ENCODE measurements at places on chromosomes 11 and 22.

DNA sequence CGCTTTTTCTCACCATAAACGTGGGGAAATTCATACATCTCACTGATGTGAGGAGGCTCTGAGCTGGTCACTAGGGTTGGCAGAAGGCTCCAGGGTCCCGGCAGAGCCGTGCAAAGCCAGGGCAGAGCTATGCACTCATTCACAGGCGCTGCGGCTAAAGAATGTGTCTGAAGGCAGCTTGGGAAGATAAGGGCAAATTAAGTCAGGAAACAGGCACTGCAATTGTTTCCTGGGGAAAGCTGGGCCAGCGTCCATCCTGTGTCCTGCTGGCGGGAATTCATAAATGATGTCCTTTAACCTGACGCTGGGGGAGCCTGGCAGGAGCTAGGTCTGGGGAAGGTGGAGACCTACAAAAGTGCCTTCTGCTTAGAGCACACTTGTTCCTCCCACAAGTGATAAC lies 27.6 kb downstream of the PKNOX2 start:
- DNase-seq: no peak

DNA sequence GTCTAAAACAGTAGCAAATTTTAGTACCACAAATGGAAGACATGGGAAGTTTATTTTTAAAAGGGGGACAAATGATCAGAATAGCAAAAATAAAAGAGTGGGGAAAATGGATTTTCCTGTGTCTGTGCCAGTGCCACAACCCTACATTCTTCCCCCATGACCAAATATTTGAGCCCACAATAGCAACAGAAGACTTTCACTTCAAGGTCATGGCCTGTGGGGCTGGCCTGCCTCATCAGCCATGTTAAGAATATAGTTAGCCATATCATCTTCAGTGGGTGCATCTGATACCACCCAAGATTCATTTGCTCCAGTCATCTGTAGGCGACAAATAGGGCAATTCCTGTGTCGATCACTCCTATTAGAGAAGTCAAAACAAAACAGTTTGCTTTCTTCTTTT lies 26.3 kb downstream of the RNF141 start:
- no peak for DNase-seq

GRCh38 chr11:34358258-34358727 lies 483 bp upstream of the ABTB2 start:
- DNase-seq: peak; percentile 35

- no peak for DNase-seq
These were observed 24.8 kb downstream of the MYH9 start for GRCh38 chr22:36362932-36363331.

- no peak for DNase-seq
These were observed 171.2 kb downstream of the C11orf91 start for GRCh38 chr11:33529461-33529860.

GRCh38 chr11:92550871-92551270 lies 326.3 kb downstream of the FAT3 start:
- no peak for DNase-seq

DNA sequence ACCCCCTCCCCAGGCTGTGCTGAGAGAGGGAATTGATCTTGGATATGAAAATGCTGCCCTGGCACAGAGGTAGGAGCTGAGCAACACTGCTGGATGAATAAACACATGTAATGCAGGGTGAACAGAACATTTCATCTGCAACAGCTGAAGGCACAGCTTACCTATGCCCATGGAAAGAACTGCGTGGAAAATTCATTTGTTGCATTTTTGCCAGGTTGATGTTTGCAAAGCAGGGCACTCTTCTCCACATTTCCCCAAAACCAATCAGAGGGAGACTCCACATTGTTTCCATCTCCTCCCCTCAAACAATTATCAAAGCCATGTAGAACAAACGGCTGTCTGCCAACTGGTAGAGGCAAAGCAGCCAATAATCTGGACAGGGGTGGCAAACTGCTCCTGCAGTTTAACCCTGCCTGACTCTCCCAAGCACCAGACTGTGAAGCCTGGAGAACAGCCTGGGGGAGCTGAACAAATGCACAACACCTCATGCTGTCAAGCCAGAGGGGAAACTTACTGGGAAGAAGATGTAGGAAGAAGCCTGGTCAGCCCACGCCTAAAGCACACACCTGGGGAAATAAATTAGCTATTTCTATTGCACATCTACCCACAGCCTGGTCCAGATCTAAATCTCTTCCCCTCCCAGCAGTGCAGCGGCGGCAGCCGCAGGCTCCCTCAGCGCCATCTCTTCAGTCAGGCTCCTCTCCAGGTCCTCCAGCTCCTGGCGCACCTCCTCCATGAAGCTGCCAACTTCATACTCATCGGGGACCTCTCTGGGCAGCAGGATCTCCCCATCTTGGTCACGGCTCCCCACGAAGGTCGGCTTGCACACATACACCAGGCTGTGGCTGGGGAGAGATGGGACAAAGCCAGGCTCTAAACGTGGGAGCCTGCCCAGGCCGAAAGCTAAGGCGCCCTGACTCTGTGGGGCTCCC lies 44.3 kb downstream of the DKK3 start:
- DNase-seq: no peak

DNA sequence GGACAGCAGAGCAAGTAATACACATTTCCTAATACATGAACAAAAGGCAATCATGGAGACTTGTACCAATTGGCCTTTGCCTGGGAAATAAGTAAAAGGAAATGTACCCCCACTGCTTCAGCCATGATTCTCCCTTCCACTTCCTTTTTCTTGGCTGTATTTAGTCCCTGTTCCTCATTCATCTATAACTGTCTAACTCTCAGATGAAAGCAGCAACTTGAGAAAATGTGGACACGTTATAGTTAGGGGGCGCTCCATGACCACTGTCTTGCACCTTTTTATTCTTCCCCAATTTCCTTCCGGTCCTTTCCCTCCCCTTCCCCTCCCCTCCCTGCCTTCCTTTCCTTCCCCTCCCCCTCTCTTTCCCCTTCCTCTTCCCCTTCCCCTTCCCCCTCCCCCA lies 61.3 kb upstream of the BARX2 start:
- no peak for DNase-seq

GRCh38 chr22:48629631-48630432 lies 1197.8 kb downstream of the BRD1 start:
- DNase-seq: no peak

- DNase-seq: no peak
These were observed 882 bp downstream of the CYB5R2 start for GRCh38 chr11:7672276-7672959.
